ENCODE measurements at places on chromosomes 2 and 18.

DNA sequence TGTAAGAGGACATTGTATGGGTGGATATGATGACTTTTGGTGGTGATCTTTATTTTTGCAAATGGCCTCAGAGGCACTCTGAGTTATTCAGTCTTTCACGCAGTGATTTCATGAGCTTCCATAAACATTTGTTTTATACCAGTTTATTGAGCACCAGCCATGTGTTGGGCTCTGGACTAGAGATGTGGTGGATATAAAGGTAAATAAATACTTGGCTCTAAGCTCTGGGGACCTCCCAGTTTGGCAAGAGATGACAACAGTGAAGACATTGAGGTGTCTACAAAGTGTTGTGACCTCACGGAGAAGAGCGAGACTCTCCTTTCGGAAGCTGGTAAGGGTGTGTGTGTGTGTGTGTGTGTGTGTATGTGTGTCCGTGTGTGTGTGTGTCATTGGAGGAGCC is 146.4 kb downstream of the TANC1 start:
- no peak for DNase-seq

- DNase-seq = no peak
Measured at GRCh38 chr2:16160281-16161084, 220.1 kb downstream of the MYCN start.

GRCh38 chr18:58556331-58557007 is 72.4 kb downstream of the ALPK2 start:
- no peak for DNase-seq

DNA sequence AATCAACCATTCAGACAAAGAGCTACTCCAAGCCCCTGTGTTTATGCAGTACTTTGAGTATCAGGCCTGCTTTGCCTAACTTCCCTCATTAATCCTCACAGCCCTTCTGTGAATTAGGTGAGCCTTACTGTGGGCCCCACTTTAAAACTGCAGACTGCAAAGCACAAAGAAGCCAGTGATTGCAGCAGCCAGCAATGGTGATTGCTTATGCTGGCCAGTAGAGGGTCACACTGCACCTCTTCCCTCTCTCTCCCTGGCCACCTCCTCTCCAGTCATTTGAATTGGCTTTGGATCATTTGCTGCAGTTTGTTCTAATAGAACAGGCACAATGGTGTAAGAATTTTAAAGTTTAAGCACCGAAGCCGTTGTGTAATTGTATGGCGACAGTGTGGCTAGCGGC is 229.9 kb downstream of the AGPS start:
- no peak for DNase-seq

- DNase-seq = no peak
Measured at GRCh38 chr2:31987454-31988220, 23.2 kb downstream of the MEMO1 start.

- DNase-seq = no peak
Measured at GRCh38 chr2:231646476-231646875, 53.8 kb downstream of the TEX44 start.

DNA sequence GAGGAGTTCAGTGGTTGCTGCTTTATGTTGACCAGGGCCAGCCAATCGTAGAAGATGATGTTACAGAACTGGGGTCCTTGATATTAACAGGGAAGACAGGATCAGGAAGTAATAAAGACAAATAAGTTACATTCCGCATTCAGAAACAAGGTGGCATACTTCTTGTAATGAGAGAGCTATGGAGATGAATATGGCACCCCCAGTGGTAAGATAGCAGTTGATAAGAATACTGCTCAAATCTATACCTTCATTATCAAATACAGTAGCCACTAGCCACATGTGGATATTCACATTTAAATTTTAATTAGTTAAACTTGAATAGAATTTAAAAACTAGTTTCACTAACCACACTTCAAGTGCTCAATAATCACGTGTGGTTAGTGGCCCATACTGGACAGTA is 290.4 kb upstream of the RBMS1 start:
- no peak for DNase-seq

- no peak for DNase-seq
Measured at GRCh38 chr2:219003267-219003634, 10.0 kb upstream of the CRYBA2 start.

DNA sequence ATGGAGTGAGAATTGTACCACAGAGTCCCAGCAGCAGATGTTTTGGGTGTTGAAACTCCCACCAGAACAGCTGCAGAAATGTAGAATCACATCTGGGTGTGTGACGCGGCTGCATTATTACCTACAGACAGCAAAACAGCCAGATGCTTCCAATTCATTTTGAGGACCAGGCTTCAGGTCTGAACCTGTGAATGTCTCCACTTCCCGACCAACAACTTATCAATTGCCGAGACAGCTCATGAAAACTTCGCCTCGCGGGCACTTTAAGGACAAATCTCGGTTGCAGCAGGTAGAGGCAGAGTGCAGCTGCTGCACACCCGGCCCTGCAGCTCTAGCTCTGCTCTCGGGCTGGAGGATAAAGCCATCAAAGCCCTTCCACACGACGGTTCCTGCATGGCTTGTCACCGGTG is 202.0 kb downstream of the HRH4 start:
- no peak for DNase-seq

GRCh38 chr2:234635284-234635683 is 138.4 kb upstream of the ARL4C start:
- no peak for DNase-seq

- DNase-seq = no peak
Measured at GRCh38 chr2:228847684-228848083, 423.4 kb downstream of the PID1 start.

- DNase-seq = no peak
Measured at GRCh38 chr2:160287476-160287875, 87.4 kb upstream of the ITGB6 start.

GRCh38 chr2:30112561-30112960 is 34.2 kb upstream of the YPEL5 start:
- DNase-seq = no peak

DNA sequence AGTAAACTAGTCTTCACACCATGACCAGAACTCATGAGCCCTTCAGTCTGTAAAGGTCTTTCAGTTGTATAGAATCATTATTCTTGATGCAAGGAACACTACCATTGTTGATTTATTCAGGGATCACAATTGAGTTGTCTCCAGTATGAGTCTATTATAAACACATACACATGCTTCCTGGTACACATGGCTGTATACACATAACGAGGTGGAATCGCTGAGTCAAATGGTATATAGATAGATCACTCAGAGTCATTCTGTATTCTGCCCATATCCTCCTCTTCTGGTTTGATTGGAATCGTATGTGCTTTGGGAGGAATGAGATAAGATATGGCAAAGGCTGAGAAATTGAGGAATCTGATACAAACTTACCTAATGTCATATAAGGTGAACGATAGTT is 216.0 kb downstream of the UBE2E3 start:
- no peak for DNase-seq

DNA sequence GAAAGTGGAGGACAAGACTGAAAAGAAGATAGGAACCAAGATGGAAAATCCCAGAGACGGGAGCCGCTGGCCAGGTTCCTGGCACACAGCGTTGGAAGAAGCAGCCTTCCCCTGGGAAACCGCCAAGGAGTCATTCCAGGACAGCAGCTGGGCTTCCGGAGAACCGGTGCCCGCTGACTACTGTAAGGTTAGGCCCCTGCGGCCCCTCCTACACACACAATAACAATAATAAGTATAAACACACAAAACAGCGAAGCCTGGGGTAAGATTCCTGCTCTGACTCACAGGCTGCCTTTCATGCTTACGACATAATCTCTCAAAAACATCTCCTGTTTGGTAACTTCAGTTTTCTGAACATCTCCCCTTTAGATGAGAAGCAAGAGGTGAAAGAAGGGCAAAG is 28.1 kb upstream of the MYCN start:
- no peak for DNase-seq

DNA sequence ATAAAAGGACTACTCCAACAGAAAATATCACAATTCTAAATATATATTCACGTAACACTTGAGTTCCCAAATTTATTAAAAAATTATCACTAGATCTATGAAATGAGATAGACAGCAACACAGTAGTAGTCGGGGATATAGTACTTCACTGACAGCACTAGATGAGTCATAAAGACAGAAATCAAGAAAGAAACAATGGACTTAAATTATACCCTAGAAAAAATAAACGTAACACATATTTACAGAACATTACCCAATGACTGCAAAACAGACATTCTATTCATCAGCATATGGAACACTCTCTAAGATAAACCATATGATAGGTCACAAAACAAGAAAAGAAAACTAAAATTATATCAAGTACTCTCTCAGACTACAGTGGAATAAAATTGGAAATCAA is 429.4 kb downstream of the MBD2 start:
- no peak for DNase-seq

DNA sequence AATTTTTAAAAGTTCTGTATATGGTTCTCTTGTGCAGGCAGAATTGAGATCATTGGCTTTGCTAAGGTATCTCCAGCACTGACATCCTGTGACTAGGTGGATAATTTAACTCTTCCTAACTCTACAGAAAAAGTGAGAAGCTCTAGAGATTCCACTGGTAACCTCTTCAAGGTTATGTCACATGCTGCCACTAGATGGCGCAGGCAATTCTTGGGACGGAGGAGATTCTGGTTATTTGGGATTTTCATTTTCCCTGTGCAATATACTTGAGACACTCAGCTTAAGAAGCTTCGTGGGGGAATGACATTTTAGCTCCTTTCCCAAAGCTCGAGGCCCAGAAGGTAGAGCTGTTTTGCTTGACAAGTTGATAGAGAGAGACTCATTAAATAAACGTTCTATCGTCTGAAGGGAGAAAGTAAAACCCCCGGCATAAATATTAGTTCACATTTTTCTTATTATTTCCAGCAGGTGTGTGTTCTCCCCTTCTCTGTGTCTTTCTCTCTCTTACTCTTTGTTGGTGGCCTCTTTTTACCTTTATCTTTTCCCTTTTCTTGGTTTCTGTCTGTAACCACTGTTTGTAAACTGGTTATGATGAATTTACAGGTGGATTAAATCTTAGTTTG is 26.6 kb upstream of the LANCL1 start:
- DNase-seq = peak; percentile 17

- DNase-seq = no peak
Measured at GRCh38 chr2:164662868-164663631, 41.8 kb upstream of the GRB14 start.

- no peak for DNase-seq
Measured at GRCh38 chr2:69271831-69272257, 115.2 kb downstream of the GFPT1 start.

DNA sequence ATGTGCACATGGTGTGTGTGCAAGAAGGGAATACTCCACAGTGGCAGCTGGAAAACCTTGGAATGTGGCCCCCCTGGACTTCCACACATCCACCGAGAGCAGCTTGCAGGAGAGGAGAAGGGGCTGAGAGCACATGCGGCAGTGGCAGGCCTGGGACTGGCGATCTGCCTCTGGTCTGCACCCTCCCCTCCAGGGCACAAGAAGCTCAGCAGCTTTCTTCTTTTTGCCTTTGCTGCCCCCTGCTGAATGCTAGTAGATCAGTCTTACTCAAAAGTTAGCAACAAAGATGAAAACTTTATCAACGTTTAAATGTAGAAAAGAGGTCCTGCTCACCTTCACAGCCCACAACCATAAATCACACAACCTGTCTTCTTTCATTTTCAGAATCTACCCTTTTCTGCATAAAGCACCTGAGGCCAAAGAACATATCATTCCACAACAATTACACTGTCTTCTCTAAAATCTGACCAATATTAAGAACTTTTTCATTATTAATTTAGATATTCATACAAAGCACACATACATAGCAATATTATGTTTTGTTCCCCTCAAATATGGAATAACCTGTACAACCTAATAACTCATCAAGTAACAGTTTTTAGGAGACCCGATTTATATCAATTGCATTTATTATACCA is 34.6 kb downstream of the TGFBRAP1 start:
- peak; percentile 6 for DNase-seq

DNA sequence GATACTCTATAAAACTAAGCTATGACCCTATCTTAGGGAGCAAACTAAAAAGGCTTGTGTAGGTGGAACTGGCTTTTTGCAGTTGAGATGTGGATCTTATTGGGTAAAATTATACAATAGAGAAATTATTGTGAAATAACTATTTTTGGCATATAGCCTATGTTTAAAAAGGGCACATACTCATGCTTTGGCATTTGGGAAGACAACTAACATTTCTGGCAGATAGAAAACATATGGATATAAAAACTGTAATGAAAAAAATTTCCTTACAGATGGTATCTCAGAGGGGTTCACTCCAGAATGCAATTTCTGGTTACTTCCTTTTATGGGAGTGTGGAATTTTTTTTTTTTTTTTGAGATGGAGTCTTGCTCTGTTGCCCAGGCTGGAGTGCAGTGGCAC is 120.1 kb upstream of the CCDC195 start:
- no peak for DNase-seq

GRCh38 chr18:5132987-5133386 is 64.1 kb downstream of the AKAIN1 start:
- no peak for DNase-seq

- no peak for DNase-seq
Measured at GRCh38 chr18:69985239-69985638, 37.6 kb upstream of the CD226 start.

DNA sequence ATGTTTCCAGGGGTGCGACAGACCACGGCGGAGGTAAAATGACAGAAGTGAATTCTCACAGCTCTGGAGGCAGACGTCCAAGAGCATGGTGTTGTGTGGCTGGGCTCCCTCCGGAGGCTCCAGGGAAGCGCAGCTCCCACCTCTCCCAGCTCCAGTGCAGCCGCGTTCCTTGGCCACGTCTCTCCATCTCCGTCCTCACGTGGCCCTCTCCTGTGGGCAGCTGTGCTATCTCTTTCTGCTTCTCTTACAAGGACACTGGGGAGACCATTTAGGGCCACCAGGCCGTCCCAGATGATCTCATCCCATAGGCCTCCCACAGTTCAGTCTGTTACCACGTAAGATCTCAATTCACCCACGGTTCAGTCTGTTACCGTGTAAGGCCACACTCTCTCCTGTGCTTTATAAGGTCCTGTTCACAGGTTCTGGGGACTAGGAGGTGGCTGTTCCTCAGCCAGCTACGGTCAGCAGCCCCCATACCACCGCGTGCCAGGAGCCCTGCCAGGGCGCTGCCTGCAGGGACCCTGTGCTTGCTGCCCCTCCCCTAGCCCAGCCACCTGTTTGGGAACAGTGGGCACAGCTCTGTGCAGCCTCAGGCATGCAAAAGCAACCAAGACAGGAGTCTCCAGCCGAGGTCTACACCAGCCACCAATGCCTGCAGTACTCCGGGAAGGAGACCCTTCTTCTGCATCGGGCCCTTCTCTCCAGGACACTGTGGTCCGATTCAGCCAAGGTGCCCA is 2.9 kb upstream of the MAB21L4 start:
- DNase-seq = no peak

- DNase-seq = no peak
Measured at GRCh38 chr2:14756122-14756541, 123.6 kb downstream of the LRATD1 start.

GRCh38 chr2:170375192-170375591 is 197.2 kb downstream of the MYO3B start:
- no peak for DNase-seq

- DNase-seq = no peak
Measured at GRCh38 chr2:240428245-240428644, 7.2 kb upstream of the GPC1 start.

All from GM19239 (cell line).